ENCODE measurements at places on chromosomes 12 and 14.

GRCh38 chr12:92278378-92278828 is 132.8 kb upstream of the BTG1 start:
- no peak for DNase-seq

GRCh38 chr14:94685166-94685581 is 73.0 kb downstream of the SERPINA3 start:
- no peak for DNase-seq

DNA sequence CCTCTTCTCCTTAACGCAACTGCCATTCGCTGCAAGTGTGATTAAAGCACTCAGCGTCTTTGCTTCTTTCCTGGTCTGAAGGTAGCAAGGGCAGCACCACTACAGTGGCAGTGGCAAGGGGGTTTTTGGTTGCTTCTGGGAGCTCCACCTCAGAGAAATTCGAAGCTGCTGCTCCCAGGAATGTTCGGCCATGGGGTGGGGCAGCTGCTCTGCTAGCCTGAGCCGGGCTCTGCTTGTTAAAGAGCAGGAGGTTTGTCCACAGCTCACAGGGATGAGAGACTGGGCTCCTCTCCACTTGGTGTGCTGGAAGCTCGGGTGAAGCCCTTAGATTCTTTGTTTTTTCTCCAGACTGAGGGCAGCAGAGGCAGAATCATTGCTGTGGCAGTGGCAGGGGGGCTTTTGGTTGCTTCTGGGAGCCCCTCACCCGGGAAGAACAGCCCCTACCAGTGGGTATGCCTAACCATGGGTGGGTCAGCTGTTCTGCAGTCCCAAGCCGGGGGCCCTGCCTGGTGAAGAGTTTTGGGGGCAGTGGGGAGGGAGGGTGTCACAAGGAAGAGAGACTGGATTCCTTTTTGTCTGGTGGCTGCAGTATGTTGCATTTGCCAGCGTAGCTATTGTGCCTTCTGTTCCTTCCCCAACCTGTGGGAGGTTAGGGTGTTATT is 340.2 kb downstream of the AEBP2 start:
- DNase-seq = no peak

DNA sequence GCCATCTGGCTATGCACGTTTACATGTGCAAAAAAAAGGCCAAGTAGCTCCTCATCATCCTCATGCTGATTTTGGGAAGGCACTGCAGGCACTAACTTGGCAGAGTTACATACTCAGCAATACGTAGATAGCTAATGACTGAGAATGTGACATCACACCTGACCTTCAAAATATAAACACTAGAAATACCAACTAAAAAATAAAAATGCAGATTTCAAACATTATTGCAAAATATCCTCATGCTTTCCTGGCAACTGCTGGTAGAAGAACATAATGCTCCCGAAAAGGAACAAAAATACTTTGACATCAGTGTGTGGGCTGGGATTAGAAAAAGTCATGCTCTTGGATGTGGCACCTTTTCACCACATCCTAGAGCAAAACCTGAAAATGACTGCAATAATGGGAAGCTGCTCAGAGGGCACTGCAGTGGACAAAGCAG is 153.2 kb upstream of the ABCD2 start:
- no peak for DNase-seq

DNA sequence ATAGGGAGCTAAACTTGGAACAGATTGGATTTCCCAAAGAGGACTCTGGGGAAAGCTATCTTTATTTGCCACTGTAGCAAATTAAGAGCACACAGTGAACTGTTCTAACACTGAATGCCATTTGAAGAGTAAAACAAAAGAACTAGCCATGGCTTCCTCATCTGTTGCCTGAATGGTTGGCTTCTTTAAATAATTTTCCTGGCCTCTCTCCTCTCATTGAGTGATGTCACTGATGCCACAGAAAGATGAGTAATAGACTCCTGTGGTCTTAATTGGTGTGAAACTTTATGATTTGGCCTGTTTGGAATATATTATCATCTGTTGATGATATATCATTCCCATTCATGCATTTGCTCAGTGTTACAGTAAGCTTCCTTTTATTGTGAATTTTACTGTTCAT is 42.5 kb downstream of the WDR20 start:
- DNase-seq = no peak

DNA sequence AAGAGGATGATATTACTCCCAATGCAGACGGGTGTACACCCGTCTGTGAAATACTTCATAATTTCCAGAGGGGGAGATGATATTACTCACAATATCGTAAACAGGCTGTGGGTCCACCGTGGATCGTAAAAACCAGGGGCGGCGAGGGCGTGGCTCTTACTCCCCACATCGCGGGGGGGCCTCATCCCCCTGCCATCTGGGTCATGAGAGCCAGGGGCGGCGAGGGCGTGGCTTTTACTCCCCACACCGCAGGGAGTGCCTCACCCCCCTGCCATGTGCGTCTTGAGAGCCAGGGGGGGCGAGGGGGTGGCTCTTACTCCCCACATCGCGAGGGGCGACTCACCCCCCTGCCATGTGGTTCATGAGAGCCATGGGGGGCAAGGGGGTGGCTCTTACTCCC is 86.2 kb upstream of the GNG2 start:
- DNase-seq = no peak

- DNase-seq = no peak
Measured at GRCh38 chr12:12684375-12685106, 11.4 kb downstream of the GPR19 start.

- no peak for DNase-seq
Measured at GRCh38 chr12:127760996-127761395, 506.0 kb upstream of the TMEM132C start.

GRCh38 chr12:82873951-82874350 is 187.2 kb downstream of the TMTC2 start:
- DNase-seq = no peak

All from stimulated activated CD8-positive, alpha-beta memory T cell treated with anti-CD3 and anti-CD28 coated beads, Interleukin-4, amount 100 ng/mL, for 4 hours (primary cell).